Cerebellar nuclear complex (tissue), 1 donor: ENCODE measurements at places on chromosomes 3 and 15.

- no peak for DNase-seq
These were observed 26.0 kb upstream of the SEC62 start for GRCh38 chr3:169940470-169941181.

DNA sequence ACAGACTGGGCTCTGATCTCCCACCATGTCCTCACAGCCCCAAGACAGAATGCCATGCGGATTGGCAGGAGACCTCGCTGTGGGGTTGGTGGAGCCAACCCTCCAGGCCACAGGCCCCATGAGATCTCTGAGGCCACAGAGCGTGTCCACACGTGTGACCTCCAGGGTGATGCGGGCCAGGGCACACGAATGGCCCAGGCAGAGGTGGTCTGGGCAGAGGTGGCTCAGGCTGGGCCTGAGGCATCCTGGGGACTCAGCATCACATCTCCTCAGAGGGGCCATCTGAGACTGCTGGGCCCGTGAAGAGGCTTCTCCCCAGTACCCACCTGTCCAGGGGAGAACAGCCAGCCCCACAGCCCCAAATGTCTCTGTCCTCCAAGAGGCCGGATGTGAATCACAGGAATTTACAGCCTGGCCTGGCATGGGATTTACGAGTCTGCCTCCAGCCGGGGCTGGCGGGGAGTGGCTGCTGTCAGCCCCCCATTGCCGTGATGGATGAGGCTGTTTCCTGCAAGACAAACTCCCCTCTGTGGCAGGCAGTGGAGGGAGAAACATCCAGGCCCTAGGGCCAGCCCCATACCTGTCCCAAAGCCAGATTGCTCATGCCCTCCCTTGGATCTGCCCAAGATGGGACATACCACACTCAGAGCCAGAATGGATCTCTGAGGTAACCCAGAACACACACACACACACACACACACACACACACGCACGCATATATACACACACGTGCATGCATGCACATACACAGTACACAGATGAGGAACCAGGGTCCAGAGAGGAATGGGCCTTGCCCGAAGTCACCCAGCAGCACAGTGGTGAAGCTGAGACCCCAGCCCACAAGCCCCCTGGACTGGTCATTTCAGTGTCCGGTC lies 208.3 kb downstream of the TBC1D2B start:
- no peak for DNase-seq

- no peak for DNase-seq
These were observed 141.9 kb upstream of the SMAD3 start for GRCh38 chr15:66923438-66923881.

DNA sequence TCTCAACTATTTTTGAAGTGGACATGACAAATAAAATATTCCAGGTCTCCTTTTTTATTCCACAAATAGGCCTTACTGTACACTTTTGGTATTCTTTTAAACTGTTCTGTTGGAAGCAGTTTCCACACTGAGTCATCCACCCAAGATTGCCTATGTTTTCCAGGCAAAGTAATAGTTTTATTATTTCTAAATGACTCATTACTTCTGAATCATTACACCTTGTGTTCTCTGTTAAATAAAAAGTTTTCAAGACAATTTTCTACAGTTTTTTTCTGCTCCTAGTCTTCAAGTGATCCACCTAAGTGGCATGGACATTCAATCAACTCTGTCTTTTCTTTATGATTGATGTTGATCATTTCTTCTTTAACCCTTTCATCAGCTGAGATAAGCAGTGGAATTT lies 26.5 kb downstream of the PPP2R3A start:
- DNase-seq, result no peak

DNA sequence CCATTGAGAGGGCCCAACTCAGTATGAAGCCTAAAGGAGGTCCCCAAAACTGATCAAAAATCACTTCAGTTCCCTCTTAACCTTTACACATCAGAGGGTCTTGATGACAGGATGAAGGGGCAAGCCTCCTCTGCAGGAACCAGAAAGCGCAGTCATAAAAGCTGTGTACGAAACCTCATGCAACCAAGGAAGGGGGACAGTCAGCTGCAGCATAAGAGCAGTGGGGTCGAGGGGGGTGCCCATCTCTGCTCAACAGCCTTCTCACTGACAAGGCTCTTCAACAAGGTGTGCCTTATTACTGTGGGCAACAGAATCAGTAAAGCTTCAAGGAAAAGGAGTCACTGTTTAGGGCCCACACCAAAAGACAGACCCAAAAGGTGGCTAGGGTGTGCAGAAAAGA lies 3.9 kb downstream of the POC1A start:
- DNase-seq, result no peak

GRCh38 chr3:58536501-58537411 lies at the start of gene ACOX2:
Gene ACOX2, minus strand, starts transcription at chr3:58537190. Its CDS starts 2,084 bp downstream, at chr3:58535106.
- no peak for DNase-seq
